ENCODE measurements at places on chromosomes 13 and 19.
A peak's percentile ranks its signal among the peaks of the same experiment; 100 is the strongest.

DNA sequence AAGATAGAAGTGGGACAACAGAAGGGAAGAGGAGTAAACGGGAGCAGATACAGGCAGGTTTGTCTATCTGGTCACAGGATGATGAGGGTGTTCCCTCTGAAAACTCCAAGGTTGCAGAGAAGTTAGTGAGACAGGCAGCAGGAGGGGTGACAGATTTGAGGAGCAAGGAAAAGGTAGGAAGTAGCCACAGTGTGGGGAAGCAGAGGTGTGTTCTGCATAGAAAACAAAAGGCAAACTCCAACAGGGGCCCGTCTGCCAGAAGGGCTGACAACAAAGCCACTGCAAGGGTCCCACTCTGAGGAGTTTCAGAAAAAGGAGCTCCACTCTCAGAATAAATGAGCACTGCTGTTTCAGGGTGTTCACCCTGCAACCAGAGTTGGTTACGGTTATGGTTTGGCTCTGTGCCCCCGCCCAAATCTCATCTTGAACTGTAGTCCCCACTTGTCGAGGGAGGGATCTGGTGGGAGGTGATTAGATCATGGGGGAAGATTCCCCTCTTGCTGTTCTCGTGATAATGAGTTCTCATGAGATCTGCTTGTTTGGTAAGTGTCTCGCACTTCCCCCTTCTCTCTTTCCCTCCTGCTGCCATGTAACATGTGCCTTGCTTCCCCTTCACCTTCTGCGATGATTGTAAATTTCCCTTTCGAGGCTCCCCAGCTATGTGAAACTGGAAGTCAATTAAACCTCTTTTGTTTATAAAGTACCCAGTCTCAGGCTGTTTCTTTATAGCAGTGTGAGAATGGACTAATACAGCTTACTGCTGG is 32.1 kb downstream of the SMAD9 start:
- DNase-seq = peak; percentile 13

GRCh38 chr19:17127671-17128070 is 52.1 kb downstream of the MYO9B start:
- DNase-seq = no peak

DNA sequence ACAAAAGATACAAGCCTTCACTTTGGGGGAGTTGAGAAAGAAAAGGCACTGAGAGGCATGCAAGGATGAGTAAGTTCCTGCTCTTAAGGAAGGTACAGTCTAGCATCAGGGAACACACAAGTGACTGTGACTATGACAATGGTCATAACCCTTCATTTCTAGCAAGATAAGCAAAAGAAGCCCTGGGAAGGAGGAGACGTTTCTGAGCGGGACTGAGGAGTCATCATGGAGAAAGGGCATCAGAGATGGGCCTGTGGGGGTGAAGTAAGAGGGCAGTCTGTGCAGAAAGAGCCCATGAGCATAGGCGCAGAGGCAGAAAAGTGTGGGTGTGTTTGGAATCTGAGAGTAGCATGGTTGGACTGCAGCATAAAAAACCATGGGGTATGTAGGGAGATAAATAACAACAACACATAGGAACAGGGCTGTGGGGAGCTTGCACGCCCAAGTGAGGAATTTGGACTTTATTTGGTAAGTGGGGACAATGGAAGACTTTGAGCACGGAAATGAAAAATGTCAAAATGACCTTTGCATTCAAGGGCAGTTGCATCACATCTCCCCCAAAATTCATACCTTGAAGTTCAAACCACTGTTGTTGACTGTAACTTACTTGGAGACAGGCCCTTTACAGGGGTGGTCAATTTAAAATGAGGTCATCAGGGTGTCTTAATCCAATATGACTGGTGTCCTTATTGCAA is 86.7 kb downstream of the MBNL2 start:
- DNase-seq = no peak

DNA sequence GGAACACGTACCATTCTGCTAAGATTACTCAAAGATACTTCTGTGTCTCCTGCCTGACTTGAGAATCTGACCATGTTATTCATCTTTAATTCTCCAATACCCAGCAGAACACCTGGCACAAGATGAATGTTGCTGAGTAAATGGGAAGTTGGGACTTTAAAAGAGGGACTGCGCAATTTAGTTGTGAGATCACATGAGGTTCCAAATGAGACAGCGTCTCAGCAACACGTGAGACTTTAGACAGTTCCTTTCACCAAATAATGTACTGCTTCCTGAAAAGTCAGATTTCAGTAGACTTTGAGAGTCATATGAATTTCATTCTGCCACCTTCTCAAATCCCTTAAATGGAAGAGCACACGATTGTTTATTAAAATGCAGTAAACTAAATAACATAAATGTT is 36.7 kb downstream of the DOCK9 start:
- no peak for DNase-seq

GRCh38 chr13:98775844-98776598 is 23.5 kb upstream of the SLC15A1 start:
- no peak for DNase-seq

DNA sequence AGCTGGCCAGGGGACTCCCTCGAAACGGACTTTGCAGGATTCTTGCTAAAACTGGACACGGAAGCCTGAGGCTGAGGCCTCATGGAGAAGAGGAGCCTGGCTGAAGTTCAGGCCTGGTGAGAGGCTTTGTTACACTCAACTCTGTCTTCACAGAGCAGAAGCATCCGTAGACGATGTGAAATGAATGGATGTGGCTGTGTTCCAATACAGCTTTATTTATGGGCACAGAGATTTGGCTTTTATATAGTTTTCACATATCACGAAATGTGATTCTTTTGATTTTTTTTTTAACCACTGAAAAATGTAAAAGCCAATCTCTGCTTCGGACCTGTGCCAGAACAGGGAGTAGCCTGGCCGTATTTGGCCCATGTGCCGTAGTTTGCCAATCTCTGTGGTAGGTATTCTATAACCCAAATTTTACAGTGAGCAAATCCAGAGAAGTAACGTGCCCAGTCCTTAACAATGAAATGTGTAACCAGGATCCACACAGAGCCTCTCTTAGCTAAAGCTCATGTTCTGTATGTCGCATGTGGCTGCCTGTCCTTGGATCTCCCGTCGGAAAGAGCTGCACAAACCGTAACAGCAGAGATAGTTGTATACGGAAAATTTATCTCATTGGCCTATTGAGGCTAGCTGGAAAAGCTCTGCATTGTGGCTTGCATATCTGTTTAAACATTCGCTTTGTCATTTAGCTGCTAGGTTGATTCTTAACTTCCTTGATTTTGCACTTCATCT is 171.6 kb upstream of the RNF113B start:
- DNase-seq = no peak

GRCh38 chr13:76783798-76784197 is 102.4 kb downstream of the KCTD12 start:
- no peak for DNase-seq

DNA sequence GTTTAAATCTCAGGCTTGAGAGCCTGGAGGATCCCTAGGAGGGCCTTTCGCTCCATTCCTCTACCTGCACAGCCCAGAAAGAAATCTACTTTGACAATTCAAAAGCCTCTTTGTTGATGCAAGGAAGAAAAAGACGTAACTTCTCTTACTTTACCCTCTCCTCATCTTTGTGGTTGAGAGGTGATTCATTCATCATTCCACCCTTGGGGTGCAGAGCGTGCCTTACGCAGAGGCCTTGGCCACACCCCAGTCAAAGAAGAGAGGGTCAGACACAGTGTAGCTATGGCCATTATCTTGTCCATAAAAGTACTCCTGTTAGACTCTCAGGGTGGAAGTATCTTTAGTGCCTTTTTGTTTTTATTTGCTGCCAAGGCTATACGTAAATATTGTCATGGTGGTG is 184.0 kb downstream of the IRS2 start:
- DNase-seq = no peak

DNA sequence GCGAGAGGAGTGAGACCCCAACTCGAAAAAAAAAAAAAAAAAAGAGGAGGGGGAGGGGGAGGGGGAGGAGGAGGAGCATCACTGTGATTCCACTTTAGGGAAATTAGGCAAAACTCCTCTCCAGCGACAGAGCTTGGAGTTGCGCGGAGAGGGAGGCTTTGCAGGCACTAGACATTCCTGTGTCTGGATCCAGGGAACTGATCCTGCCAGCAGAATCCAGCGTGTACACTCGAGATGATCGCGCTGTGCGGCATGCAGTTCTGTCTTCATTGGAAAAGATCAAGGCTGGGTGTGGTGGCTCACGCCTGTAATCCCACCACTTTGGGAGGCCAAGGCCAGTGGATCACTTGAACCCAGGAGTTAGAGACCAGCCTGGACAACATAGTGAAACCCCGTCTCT is 29.6 kb upstream of the KLF2 start:
- no peak for DNase-seq

DNA sequence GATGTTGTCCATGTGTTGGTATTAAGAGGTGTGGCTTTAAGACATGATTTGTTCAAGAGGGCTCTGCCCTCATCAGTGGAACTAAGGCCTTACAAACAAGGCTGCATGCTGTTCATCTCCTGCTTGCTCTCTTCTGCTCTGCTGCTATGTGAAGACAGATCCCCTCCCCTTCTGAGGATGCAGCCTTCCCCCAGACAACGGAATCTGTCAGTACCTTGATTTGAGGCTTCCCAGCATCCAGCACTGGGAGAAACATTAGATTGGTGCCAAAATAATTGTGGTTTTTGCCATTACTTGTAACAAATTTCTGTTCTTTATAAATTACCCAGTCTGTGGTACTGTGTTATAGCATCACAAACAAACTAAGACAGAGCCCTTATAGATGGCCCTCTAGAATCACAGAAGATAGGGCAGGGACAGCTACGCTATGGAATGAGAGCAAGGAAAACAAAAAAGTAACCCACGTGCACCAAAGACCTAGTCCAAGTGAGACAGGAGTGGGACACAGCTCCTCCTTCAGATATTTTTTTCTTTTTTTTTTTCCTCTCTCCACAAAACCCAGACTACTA is 151.5 kb upstream of the RXFP2 start:
- DNase-seq = no peak

DNA sequence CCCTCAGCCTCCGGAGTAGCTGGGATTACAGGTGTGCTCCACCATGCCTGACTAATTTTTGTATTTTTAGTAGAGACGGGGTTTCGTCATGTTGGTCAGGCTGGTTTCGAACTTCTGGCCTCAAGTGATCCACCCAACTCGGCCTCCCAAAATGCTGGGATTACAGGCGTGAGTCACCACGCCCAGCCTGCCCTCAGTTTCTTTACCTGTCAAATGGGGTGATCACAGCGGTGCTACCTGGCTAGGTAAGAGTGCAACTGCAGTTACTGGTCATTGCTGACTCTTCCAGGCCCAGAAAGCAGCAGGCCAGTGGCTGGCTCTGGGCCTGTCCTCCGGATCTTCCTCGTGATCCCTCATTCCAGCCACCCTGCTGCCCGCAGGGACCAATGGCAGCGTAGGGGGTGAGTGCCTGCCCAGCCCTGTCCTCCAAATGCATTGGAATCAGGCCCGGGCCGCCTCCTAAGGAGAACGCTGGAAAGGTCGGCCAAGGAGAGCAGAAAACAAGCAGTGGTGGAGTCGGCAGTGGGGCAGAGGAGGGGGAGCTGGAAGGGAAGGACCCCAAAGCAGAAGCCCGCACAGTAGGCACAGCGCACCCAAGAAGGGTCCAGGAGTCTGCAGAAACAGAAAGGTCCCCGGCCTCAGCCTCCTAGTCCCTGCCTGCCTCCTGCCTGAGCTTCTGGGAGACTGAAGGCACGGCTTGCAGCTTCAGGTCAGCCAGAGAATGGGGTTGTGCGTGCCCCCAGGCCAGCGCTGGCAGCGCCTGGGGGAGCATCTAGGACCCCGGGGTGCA is 1.8 kb upstream of the SLC27A1 start:
- DNase-seq = no peak

DNA sequence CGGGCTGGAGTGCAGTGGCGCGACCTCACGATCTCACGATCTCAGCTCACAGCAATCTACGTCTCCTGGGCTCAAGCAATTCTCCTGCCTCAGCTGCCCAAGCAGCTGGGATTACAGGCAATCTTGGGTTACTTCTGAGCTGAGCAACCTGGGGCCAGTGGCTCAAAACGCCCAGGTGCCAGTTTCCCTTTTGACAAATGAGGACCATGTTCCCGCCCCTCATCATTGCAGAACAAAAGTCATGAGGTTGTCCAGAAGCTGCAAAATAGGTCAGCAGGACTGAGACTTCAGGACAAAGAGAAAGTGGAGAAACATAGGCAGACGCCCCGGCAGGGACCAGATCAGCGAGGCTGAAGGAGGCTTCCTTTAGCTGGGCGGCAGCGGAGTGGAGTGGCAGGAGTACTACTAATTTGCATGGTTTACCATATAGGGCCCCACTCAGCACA is 3.3 kb upstream of the ADGRE5 start:
- no peak for DNase-seq
